ENCODE measurements at places on chromosomes 3 and 15.

- no peak for DNase-seq
Measured at GRCh38 chr3:192336286-192336685, 391.1 kb downstream of the FGF12 start.

DNA sequence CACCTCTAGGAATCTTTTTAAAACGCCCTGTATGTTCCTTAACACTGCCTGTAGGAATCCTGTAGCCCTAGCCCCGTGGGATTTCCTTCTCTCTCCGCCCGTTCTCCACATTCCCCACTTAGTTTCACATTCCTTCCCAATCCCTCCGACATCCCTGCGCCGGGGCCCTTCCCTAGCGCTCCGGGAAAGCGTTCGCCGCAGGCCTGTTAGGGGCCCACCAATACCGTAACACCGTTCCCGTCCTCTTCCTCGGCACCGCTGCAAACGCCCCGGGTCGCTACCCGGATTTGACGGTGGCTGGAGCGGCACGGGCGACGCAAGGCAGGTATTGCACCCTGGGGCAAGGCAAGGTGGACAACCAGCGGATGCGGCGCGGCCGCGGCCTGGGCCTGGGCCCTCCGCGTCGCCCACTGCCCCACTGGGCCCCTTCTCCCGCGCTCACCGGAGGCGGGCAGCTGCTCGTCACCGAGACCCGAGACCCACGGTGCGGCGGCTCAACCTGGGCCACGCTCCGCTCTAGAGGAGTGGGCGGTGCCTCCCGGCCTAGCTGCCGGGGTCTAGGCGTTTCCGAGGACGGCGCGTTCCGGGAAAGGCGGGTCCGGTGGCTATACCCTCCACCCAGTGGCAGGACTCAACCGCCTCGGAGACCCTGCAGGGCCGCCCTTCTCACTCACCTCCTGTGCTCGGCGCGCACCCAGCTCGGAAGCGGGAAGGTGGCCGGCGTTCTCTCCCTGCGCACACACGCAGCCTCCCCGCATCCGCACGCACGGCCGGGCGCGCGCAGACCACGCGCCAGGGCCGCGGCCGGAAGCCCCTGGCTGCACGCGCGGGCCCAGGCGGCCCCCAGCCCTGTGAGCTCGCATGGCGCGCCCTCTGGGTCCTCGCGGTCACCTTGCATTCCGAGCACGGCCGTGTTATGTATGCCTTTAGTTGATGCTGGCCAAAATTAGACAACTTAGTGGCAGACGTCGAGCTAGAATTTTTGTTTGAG lies at the start of gene B3GALNT1:
Gene B3GALNT1 (minus strand): TSS at position 789 of the 991 bp plus-strand sequence. CDS start 18,595 bp downstream, outside the sequence.
- DNase-seq: peak; percentile 49

GRCh38 chr15:39574427-39574826 lies 6.5 kb upstream of the THBS1 start:
- DNase-seq: no peak

- DNase-seq: no peak
Measured at GRCh38 chr3:101070799-101071121, 77.5 kb upstream of the ABI3BP start.

DNA sequence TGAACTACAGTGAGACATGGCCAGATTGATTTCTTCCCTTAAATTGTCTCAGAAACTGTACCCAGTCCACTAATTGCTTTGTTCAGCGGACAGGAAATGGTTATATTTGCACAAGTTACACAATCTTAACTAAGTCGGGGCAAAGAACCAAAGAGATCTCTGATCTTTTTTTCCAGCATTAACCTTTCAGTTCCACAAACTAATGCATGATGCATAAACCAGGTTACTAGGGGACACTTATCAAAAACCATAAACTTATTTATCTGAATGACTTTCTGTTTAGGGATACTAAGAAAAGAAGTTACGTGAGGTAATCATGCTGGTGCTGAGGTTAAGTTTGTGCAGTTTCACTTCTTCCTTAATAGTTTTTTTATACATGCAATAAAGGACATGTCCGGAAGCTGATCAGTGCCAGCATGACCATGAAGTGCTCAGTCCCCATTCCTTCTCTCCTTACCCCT lies 22.4 kb downstream of the FNDC3B start:
- no peak for DNase-seq

DNA sequence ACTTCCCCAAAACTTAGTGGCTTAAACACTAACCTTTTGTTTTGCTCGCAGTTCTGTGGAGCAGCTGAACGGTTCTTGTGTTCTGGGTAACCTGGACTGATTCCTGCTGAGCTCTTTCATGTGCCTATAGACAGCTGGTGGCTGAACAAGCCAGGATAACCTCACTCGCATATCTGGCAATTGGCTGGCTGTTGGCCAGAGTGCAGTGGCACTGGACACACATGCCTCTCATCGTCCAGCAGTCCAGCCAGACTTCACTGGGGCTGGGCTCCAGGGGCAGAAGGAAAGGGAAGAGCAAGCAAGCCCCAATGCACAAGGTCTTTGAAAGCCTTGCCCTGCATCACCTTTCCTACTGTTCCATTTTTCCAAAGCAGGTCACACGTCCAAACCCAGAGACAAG lies 53.6 kb upstream of the GATA2 start:
- DNase-seq: no peak

DNA sequence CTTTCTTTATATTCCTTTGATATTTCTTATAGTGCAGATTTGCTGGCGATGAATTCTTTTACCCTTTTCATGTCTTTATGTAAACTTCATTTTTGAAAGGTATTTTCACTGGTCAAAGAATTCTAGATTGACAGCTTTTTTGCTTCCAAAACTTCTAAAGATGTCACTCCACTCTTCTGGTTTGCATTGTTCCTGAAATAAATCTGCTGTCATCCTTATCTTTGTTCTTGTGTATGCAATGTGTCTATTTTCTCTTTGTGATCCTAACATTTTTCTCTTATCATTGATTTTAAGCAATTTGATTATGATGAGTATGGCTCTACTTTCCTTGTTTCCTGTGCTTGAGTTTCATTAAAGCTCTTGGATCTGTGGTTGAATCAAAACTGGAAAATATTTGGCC lies 103.4 kb downstream of the GLDN start:
- DNase-seq: no peak

DNA sequence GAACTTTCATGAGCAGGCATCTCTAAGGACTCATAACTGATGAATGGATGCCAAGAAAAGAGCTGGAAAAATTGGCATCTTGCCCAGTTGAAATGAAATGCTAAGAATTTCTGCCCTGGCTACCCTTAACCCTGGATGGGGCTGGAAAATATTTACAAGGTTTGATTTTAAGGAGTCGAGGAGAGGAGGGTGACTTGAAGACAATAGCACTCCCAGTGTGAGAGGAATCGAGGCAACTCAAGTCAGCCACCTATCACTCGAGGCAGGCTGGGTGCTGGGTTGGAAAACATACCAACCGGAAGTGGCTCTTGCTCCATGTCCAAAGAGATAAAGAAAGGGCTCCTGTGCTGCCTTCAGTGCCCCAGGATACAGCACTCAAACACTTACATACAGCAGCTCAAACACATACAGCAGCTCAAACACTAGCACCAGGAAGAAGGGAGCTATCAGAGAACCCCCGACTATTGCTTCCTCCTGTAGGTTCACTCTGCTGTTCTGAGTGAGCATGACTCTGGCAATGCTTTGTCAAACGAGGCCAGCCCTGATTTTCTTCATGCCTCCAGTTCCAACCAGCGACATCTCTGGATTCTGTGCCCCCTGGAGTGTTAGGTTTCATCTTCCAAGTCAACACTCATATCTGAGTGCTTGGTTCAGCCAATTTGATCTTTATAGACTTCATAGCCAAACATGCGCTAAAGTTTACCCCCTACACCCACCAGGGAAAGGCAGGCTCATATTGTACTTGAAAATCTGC lies 4.9 kb downstream of the PRICKLE2 start:
- no peak for DNase-seq

DNA sequence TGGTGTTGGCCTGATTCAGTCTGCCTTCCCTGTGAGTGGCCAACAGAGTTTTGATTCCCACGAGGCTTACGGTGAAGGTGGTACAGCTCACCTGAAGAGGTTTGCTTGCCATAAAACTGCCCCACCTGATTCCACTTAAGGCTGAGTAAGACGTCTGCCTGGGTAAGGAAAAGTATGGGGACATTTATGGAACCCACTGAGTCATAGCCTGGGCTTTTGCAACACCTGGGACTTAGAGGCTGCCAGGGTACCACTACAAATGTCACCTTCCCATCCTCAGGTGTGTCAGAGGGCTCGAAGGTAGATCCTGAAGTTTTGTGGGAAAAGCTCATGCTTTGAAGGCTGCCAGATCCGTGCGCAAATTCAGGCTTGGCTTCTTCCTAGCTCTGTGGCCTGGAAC lies 56.9 kb upstream of the SLCO2A1 start:
- DNase-seq: no peak

- no peak for DNase-seq
Measured at GRCh38 chr15:54026891-54027290, 48.6 kb downstream of the UNC13C start.

- DNase-seq: no peak
Measured at GRCh38 chr15:26352909-26353308, 420.0 kb downstream of the GABRB3 start.

DNA sequence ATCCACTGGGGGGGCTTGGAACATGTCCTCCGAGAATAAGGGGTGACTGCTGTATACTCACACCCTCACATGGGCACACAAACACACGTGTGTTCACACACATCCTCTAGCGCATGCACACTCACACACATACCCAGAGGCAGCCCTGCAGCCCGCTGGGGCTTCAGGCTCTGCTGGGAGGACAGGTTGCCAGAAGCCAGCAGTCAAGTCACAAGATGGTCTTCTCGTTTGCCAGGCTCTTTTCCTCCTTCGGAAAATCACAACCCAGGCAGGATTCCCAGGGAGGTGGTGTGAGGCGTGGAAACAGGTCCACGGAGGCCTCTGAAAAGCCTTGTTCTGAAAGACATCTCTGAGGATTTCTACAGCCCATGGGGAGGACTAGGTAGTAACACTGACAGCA lies 26.8 kb downstream of the MEGF11 start:
- no peak for DNase-seq

DNA sequence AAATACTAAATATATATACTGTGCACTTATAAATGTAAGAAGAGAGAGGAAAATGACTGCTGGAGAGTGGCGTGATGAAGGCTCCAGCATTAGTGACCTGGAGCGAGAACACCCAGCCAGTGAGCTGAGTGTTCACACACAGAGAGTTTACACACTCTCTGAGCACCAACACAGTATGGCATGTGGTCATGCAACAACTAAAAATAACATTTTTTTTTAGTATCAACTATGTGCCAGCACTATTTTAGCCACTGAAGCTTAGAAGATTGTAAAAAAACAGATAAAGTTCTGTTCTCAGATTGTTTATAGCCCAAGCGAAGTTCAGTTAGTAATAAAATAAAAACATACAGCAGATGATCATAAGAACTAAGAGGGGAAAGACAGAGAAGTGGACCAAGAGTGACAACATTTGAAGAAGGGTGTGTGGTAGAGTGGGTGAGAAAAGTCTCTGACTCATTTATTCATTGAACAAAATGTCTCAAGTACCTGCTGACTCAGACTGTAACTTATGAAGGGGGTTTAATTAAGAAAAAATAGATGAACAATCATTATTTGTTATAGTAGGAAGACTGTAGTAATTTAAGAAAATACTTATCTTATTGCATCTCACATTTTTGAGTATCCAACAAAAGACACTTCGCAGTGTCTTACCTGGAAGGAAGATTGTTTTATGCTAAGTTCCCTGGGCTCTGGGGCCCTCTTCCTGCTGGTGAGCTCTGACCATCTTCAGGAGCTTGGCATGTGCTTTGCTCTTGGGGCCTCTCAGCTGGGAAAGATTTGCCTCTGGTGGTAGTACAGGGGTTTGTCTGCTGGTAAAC lies 43.8 kb downstream of the GAP43 start:
- no peak for DNase-seq

All from HuH-7.5 (cell line).